SJCRH30 (cell line): ENCODE measurements at places on chromosomes 1 and 21.

GRCh38 chr1:168319691-168320090, 39.0 kb downstream of the TBX19 start:
- DNase-seq: no peak

DNA sequence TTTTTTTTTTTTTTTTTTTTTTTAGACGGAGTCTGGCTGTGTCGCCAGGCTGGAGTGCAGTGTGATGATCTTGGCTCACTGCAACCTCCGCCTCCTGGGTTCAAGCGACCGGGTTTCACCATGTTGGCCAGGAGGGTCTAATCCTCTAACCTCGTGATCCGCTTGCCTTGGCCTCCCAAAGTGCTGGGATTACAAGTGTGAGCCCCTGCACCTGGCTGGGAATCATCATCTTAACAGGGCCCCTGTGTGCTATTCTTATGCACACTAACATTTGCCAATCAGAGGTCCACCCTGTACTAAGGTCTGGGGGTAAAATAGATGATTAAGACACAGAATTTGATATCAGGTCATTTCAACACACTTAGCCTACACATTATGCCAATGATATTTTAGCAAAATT, 278.7 kb upstream of the CHRM3 start:
- no peak for DNase-seq

- DNase-seq: no peak
These were observed 61.0 kb downstream of the SPAG17 start for GRCh38 chr1:118124064-118124463.

GRCh38 chr1:116680752-116681151, 13.2 kb upstream of the IGSF3 start:
- DNase-seq: no peak

GRCh38 chr1:192588546-192588945, 13.0 kb downstream of the RGS1 start:
- DNase-seq: no peak

GRCh38 chr1:215717677-215718426, 150.7 kb downstream of the KCTD3 start:
- DNase-seq: no peak
